Brain (organoid and tissue), 16 donors: ENCODE measurements at places on chromosomes 5 and 9.

- no peak for DNase-seq
Observed at GRCh38 chr9:126687930-126688461, 74.3 kb downstream of the LMX1B start.

DNA sequence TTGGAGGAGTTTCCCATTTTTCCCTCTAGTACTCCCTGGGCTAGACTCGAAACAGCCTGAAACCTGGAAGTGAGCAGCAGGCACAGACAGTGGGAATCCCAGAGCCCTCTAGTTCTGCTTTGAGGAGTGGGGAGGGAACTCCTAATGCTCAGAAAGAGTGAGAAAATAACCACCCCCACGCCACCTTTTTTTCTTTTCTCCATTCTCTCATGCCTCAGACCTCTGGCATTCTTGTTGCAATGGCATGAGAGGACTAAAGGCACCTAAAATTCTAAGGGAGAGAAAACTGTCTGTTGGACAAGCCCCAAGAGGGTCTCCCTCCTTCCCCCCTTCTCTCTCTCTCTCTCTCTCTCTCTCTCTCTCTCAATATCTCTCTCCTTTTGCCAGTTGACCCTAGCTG lies 15.1 kb upstream of the IRF1 start:
- no peak for DNase-seq

DNA sequence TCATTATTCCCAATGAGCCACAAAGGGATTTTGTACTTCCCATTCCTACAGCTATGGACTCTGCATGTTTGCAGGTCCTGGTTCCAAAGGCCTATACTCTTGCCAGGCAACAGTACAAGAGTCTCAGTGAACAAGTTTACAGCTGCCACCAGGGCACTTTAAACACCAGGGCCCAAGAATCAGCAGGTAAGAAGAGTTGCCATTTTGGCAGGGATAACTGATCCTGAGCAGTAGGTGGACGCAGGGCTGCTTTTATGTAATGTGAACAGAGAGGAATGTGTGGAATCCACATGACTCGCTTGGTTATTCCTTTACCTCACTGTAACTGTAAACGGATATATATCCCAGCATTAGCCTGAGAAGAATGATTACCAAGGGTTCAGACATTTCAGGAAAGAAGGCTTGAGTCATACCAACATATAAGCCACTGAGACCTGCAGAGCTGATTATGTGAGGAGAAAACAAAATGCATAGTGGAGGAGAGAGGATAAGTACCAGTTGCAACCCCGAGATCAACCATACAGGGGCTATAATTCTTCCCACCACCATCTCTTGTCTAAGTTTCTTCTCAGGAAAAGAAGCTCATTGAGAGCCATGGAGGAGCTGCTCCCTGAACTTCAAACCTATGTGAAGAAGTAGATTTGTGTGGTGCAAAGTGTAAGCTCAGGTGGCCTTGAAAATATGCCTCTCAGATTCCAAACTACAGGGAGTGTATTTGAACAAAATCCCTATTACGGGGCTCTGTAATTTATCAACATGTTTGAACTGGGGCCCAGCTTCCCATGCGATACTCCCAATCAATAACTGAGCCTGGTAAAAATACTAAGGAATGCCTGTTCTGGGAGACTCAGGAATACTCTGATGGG lies 24.6 kb downstream of the RAPGEF6 start:
- DNase-seq = no peak

GRCh38 chr5:122351416-122352157 lies 39.5 kb downstream of the SNCAIP start:
- DNase-seq = no peak
